ENCODE measurements at places on chromosomes 6 and 20. TPM values are rescaled to one million over a fixed set of nuclear protein-coding genes. Genes with fewer than 3 reads are reported as not detected.

DNA sequence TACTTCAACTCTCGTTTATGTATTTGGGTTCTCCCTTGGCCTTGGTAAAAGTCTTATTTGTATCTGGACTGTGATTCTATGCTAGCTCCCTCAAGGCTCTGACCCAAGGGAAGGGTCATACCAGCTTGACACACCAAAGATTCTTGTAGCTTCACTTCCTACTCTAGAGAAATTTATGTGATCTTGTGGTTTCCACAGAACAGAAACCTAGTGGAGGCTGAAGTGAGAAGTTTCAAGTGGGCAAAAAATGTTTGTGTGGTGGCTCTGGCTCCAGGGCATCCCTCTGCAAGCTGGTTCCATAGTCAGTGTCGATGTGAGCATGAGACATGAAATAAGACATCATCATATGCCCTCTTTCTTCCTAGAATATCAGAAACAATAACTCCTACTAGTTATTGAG lies 48.1 kb upstream of the TNFRSF21 start:
- no peak for DNase-seq

DNA sequence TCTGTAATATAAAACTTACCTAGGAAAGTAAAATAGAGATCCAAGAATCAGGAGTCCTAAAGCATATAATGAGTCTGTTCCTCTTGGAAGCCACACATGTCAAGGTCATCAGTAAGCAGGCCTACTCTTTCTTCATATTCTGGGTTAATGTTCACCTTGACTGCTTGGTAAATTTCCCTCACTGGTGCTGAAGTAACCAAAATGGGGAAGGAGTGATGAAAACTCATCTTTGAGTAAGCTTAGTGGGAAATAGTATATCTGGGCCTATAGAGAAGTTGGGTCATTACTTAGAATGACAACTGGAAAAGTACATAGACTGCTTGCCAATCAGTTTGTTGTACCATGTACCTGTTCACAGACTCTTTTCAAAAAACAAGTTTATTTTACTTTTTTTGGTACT lies 6.6 kb downstream of the TSPYL4 start:
- no peak for DNase-seq

- no peak for DNase-seq
These were observed 106.0 kb upstream of the CST7 start for GRCh38 chr20:24842918-24843715.

DNA sequence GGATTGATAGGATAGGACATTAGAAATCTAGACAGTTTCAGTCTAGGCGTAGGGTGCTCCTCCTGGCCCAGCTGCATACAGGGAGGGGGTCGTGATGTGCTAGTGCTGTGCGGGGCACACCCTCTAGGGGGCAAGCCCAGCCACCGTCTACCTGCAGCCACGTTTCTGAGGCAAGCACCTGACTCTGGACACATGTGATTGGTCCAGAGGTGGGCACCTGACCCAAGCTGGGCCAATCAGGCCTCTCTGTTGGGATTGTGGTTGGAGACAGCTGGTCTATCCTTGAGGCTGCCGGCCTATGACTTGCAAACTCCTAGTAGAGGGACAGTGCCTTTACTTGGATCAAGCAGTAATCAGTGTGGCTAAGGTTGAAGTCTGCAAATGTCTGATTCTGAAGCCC lies 317.1 kb downstream of the BMP7 start:
- no peak for DNase-seq

The TRERF1 gene
- total RNA-seq, result 1.0 TPM

The RUNX2 gene
- 0.22 TPM for total RNA-seq

DNA sequence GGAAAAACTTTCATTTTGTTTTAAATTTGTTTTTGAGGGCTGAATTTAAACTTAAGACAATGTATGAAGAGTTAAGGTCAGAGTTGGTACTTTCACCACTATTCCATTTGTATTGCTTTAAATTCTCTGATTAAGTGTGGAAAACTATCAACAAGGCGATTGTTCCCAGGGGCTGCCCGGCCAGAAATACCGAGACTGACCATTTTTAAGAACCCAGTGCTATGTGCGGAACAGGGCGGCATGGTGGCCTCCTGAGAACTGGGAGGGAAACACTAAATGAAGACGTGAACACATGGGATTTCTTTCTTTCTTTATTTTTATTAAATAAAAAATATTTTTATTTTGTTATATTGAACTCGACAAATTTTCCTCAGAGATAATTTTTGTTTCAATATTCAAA lies 221.2 kb upstream of the QKI start:
- DNase-seq, result no peak

DNA sequence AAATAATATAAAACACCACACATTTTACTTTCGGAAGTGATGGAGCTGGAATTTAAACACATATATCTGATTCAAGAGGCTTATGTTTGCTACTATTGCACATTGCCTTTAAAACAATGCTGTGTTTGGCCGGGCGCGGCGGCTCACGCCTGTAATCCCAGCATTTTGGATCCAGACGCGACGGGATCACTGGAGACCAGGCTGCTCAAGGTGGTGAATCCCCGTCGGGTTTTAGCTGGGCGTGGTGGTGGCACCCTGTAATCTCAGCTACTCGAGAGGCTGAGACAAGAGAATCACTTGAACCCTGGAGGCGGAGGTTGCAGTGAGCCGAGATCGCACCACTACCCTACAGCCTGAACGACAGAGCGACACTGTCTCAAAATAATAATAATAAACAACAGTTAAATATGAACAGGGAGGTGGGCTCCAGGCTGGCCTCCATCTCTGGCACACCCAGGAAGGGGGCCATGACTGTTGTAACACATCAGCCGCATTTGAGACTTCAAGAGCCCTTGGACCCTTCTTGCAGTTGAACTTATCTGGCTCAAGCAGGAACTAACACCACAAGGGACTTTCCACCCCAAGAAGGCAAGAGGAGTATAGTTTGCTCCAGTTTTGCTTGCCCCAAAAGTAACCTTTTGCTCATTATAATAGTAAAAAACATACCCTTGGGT lies 127.1 kb upstream of the ZNF184 start:
- DNase-seq, result no peak

GRCh38 chr20:5268449-5268848 lies 48.3 kb downstream of the PROKR2 start:
- DNase-seq, result no peak

The ARID1B gene
- 41.7 TPM for total RNA-seq

DNA sequence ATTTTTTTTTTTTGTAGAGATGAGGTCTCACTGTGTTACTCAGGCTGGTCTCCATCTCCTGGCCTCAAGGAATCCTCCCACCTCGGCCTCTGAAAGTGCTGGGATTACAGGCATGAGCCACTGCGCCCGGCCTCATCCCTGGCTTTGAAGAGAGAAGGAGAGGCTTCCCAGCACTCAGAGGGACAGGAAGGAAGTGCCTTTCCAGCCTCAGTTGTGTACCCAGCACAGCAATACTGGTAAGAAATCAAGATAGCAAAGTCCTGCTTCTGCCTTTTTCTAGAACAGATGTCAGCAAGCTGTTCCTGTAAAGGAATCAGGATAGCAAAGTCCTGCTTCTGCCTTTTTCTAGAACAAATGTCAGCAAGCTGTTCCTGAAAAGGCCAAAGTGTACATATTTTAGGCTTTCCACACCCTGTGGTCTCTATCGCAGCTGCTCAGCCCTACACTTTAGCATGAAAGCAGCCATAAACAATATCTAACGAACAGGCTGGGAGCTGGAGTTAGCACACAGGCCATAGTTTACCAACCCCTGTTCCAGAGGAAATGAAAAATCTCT lies 6.3 kb upstream of the PLTP start:
- DNase-seq, result no peak
